ENCODE measurements at places on chromosomes 6 and 20.

GRCh38 chr20:48805286-48805685 is 22.5 kb downstream of the PREX1 start:
- DNase-seq: no peak

DNA sequence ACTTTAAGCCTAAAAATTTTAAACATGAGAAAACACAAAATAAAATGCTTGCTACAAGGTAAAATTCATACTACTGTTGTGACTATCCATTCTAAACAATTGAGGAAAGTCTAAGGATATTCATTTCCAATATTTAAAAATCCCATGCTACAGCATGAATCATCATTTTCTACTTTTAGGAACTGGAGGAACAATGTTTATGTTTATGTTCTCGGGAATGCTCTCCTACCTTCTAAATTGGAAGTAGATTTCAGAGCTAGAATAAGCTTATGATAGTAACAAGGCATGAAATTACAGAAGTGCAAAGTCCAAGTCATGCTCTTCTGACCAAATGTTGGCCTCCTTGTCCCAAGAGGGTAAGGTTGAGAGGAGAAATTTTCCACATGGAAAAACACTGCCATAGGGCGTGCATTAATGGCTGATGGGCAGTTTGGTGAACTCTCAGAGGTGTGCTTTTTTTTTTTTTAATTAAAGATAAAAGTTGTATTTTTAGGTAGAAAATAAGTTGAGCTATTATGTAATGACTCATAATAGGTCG is 6.0 kb upstream of the MYLK4 start:
- no peak for DNase-seq

GRCh38 chr6:16483315-16483875 is 245.0 kb downstream of the GMPR start:
- no peak for DNase-seq

DNA sequence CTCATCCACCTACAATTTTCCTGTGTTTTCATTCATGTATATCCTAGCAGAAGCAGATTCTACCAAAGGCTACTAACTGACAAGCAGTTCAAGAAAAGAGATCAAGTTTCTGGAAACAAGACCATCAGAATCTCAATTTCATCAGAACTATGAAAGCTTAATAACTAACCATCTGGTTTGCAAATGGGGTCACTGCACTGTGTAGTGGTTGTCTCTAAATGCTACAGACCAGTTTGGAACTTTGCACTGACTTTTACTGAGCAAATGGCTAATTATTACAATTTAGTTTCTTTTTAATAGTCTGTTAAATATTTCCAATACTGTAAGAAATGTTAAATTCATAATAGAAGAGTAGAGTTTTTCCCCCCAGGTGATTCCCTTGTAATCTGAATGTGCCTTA is 64.5 kb downstream of the REPS1 start:
- no peak for DNase-seq

GRCh38 chr6:111759836-111760785 is 113.1 kb downstream of the FYN start:
- peak; percentile 58 for DNase-seq
